ENCODE measurements at places on chromosomes 4 and X. TPM values are rescaled to one million over a fixed set of nuclear protein-coding genes. Genes with fewer than 3 reads are reported as not detected.

The SPATA4 gene
- 0.33 TPM for total RNA-seq

The CDS1 gene
- 15.1 TPM for total RNA-seq

The IL15 gene
- total RNA-seq = 0.77 TPM

GRCh38 chr4:129218360-129218759 lies 122.4 kb downstream of the C4orf33 start:
- DNase-seq = no peak

DNA sequence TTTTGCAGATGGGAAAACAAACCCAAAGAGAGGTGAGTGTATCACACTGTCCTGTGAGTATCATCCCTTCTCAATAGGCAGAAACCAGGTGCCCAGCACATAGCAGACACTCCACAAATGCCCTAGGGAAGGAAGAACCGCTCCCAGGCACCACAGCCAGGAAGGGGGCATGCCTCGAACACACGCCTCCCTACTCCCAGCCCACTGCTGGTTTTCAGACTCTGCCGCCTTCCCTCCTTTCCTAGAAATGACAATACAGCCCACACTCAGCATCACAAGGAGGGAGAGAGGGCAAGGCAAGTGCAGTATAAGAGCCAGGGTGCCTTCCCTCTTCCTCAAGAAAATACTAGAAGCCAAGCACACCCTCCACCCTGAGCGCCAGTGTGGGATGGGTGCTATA lies 16.2 kb downstream of the JAKMIP1 start:
- no peak for DNase-seq

DNA sequence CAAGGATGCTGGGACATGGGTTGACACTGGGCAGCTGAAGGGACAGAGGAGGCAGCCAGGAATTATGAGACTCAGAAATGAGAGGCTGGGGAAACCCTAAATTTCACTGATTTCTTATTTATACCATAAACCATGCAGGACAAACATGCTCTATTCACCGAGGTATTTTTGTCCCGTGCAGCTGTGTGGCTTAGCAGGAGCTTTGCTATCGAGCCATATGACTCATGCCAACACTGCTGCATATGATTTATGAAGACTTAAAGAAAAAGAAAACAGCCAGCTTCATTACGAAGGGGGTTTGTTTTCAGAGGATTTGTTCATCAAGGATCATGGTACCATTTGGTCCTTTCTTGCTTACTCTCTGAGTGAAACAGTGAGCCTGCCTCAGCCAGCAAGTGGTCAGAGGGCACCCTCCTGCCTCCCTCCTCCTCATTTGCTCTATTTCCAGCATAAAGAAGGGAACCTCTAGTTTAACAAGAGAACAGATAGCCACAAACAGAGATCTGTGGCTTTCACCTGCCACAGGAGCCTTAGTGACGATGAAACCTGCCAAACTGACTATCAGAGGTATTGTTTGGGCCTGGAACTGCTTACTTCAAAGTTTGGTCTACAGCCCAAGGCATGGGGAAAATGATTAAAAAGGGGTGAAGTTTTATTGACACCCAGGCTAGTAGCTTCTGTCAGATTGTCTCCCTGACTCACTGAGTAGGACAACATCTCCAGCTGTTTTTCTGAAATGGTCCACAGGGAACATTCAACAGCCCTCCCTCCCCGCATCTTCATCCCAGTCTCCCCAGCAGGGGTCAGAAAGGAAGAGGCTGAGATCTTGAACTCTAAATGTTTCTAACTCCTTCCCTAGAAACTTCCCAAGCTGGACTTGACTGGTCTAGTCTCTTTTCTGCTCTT lies 80.1 kb upstream of the MAML3 start:
- DNase-seq = no peak

DNA sequence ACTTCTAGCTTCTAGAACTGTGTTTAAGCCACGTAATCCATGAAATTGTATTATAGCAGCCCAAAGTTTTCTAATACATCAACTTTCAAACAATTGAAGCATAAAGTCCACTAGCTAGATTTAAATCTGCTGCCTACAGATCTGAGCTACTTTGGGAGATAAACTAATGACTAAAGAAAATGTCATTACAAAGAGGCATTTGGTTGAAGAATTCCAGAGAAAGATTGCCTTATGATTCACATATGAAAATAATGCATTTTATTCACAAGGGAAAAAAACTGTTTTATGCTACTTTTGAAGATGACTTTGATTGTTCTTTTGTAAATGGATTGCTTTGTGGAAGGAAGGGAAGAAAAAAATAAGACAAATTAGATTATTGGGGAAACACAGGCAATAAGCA lies 124.1 kb upstream of the SLIT2 start:
- no peak for DNase-seq
